ENCODE measurements at places on chromosomes 3 and 15. TPM values are rescaled to one million over a fixed set of nuclear protein-coding genes. Genes with fewer than 3 reads are reported as not detected.

The HCLS1 gene
- 0.05 TPM for total RNA-seq

The MUSTN1 gene
- 0.35 TPM for total RNA-seq

The CFAP100 gene
- total RNA-seq, result not detected

The SAMMSON gene
- not detected for total RNA-seq

The THAP10 gene
- total RNA-seq, result 5.0 TPM

The SPTBN5 gene
- total RNA-seq, result 0.13 TPM

The ASB7 gene
- total RNA-seq, result 11.4 TPM

The RMDN3 gene
- total RNA-seq, result 23.7 TPM

The FETUB gene
- not detected for total RNA-seq
